NCI-H446 (cell line): ENCODE measurements at places on chromosomes 6 and 20.

DNA sequence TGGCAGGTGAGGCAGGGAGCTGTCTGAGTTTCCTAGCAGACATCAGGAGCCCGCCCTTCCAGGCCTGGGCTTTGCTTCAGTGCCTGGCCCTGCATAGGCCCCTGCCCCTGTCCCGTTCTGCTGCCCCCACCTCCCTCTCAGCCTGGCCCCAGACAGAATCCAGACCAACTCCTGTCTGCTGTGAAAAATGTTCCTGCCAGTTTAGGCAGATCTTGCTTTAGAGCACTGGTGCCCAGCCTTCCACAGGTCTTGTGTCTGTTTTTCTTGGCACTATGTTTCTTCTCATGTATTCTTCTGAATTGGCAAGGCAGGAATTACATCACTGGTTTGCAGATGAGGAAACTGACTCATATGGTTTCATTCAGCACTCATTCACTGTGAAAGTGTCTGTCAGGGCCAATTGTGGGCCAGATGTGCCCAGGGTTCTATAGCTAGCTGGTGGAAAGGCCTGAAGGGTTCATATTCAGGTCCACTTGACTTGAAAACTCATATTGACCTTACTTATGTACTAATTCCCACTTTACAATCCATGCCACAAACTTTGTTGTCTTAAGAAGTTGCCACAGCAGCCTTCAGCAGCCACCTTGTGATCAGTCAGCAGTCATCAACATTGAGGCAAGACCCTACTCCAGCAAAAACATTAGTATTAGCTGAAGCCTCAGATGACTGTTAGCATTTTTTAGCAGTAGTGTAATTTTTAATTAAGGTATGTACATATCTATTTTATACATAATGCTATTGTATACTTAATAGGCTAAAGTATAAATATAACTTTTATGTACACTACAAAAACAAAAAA is 40.5 kb downstream of the HLA-F start:
- DNase-seq, result no peak

GRCh38 chr6:34237722-34238584 is 1.3 kb downstream of the HMGA1 start:
- peak; percentile 51 for DNase-seq

GRCh38 chr6:81756690-81757089 is 4.2 kb upstream of the TENT5A start:
- DNase-seq, result no peak

- peak; percentile 94 for DNase-seq
Measured at GRCh38 chr20:57748601-57749130, 38.9 kb upstream of the PMEPA1 start.

DNA sequence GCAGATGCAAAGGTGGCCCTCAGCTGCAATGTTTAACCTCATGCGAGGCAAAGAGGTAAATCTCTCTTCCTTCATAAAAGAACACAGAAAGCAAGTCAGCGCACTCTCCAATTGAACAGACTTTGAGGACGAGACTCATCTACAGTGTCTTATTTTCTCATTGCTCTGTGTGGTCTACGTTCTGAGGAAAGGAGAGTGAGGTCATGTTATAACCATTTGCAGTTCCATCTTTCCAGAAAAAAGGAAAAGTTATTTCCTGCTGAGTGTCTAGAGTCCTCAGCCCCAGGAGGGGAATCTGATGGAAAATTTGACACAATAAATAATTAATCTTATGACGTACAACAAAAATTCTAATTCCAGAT is 35.6 kb upstream of the THBS2 start:
- no peak for DNase-seq

- DNase-seq, result no peak
Measured at GRCh38 chr6:145042559-145042958, 692.8 kb downstream of the EPM2A start.

- DNase-seq, result peak; percentile 56
Measured at GRCh38 chr6:135535989-135536414, 38.5 kb upstream of the AHI1 start.

DNA sequence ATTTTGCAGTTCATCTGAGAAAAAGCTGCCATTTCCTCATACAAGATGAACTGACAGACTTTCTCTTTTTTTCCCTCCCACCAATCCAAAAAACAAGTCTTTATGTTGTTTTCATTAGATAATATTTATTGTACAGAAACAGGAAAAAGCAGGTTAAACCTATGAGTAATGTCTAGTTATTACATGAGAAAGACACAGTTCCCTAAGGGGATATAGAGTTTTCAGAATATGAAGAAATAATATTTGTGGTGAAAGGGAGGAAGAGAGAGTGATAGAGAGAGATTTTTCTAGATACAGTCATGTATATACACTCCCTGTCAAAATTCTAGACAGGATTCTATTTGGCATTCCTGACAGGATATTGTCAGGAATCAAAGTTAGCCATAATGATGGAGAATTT is 392.4 kb downstream of the BMP2 start:
- no peak for DNase-seq

GRCh38 chr20:57677584-57677982 is 32.2 kb downstream of the PMEPA1 start:
- no peak for DNase-seq

DNA sequence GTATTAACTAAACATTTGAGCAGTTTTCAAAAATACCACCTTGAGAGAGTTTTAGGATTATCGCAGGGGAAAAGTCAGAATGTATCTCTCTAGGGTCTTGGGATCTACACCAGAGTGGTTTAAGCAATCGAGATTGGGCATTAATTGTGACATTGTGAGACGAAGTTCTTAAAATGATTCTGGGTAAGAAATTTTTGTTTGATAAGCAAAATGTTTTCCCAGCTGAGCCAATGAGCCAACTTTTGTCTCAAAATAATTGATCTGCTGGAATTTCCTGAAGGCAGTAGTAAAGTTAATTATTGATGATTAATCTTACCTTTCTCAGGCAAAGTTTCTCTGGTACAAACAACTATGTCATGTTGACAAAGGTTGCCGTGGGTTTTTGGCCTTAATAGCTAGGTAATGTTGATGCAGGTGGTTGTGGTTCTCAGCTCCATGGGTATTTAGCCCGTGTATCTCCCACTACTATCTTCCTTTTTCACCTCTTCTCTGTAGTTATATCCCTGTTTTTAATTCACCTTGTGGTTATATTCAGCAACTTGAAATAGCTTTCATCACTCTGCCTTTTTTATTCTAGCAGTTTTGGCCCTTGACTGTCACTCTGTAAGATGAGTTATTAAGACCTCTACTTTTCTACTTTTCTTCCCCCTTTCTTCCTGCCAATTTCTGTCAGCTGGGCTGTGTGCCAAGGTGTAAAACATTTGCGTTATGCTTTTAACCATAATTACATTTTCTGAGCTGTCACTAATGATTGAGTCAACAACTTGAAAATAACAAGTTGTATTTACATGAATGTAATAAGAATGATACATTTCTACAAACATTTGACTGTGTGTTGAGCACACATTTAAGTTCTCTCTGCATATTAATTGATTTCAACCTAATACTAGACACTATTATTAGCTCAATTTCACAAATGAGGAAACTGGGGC is 368.3 kb upstream of the BTBD3 start:
- DNase-seq, result peak; percentile 72

DNA sequence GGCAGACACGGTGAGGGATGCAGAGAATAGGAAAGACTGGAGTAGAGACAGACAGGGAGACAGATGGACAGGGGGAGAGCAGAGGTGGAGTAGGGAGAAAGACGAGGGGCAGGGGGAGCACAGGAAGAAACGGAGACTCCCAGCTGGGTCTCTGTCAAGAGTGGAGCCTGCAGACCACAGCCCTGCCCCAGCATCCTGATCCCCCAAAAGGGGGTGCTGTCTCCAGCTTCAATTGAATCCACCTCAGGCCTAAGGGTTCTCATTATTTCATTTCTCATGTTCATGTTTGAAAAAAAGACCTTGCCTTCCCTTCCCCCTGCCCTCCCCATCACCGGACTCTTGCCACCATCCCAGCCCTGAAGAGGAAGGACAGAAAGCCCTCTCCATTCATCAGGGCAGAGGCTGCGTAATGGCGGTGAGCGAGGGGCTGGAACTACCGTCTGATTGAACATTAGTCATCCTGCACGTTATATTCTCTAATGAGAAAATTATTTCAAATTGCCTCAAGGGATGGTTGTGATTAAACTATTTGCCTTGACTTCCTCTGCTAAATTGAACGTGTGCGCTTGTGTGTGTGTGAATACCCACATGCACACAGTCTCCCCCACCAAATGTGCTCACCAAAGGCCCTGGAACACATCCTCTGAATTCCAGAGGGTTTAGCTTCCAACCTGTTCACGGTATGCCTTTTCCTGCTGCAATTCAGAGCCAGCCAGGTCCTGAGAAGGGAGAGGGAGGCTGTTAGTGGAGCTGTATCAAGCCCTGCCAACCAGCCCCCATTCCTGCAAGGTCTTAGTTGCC is 98.3 kb downstream of the CDC5L start:
- no peak for DNase-seq

DNA sequence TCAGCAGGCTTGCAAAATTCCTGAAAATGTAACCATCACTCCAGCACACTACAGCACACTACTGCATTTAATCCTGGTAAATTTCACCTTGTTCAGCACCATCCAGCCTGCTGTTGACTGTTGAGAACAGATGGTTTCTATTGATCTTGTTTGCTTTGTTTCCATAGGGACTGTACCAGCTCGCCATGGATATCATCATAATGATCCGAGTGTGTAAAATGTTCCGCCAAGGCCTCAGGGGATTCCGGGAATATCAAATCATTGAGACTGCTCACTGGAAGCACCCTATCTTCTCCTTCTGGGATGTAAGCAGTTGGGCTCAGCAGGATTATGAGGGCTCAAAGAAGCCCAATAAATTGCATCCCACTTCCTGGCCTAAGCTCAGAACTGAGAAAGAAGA is 4.1 kb downstream of the CNBD2 start:
- DNase-seq, result peak; percentile 57

- DNase-seq, result peak; percentile 44
Measured at GRCh38 chr20:12207875-12208274, 290.2 kb downstream of the BTBD3 start.

DNA sequence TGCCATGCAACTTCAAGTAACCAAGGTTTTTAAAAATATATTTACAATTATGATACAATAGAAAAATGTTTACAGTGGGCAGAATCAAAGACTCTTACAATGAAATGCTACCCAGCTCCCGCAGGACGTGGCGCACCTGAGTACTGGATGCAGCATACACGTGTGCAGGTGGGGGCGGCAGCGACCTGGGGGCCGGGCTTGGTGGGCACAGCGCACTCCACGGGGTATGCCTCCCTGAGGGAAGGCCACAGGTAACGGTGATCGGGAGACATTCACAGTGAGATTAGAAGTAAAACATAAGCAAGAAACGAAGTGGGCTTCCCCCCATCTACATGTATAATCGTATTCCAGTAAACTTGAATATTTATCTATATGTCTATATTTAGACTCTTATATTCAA is 54.2 kb downstream of the WDR27 start:
- no peak for DNase-seq

GRCh38 chr6:57013521-57013926 is 33.0 kb upstream of the KIAA1586 start:
- peak; percentile 82 for DNase-seq

GRCh38 chr6:134630508-134631121 is 312.7 kb upstream of the SGK1 start:
- DNase-seq, result no peak

GRCh38 chr6:81997090-81997926 is 244.8 kb upstream of the TENT5A start:
- DNase-seq, result no peak

DNA sequence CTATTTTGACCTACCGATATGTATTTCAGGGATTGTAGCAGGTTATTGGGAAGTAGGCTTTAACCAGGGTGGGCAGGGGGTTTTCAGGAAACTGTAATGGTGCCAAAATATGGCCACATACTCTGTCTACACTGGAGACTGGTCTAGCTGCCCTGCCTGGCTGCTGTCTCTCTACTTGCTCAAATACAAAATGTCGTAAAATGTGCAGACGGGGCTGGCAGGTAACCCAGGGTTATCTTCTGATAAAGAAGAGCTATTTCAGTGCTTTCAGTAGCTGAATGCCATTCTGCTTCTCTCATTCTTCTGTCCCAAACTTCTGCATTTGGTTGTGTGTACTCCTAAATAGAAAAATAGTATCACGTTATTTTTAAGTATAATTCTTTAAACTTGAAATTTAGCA is 616.2 kb downstream of the EPM2A start:
- no peak for DNase-seq

DNA sequence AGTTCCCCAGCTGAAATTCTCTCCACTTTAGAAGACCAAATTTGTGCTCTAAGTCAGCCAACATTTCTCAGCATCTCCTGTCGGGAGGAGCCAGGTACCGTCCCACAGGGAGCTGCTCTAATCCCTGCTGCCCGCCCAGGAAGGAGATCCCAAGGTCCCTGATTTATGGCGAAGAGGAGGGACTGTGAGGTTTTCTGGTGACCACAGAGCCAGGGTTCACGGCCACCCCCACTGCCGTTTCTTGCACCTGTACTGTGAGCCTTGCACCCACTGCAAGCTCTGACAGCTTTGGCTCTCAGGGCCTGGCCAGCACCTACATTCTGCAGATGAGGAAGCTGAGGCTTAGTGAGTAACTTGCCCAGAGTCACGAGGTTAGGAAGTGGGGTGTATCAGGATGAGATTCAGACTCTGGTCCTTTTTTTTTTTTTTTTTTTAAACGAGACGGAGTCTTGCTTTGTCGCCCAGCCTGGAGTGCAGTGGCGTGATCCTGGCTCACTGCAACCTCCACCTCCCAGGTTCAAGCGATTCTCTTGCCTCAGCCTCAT is 34.9 kb downstream of the FOXC1 start:
- no peak for DNase-seq

GRCh38 chr6:18395856-18396197 is 8.7 kb downstream of the RNF144B start:
- DNase-seq, result no peak
